HuH-7 (cell line): ENCODE measurements at places on chromosomes 7 and 10.

DNA sequence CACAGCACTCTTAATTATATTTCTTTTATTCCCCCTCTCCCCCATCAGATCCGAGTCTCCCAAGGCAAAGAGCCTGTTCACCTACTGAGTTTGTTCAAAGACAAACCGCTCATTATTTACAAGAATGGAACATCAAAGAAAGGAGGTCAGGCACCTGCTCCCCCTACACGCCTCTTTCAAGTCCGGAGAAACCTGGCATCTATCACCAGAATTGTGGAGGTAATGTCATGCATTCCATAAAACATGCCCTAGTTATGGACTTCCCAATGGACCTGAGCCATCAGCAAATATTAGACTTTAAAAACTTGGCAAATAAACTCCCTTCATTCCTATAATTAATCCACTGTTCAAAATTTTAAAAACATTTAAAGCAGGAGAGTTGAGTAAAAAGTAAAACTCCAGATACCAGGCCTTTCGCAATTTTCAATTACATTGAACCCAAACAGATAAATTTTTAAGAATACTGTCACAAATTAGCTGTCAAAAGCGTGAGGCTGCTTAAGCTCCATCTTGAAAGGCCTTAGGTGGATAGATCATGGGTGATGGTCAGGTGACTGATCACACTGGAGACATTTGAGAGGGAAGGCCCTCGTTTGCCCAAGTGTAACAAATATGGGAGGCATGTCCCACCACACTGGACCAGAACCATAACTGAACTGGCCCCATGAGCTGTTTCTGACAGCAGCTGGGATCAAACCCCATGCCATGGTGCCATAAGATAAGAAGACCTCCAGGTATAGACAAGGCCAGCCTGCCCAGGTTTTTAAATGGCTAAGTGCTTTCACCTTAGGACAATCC is 46.9 kb upstream of the ARL4A start:
- DNase-seq: no peak

DNA sequence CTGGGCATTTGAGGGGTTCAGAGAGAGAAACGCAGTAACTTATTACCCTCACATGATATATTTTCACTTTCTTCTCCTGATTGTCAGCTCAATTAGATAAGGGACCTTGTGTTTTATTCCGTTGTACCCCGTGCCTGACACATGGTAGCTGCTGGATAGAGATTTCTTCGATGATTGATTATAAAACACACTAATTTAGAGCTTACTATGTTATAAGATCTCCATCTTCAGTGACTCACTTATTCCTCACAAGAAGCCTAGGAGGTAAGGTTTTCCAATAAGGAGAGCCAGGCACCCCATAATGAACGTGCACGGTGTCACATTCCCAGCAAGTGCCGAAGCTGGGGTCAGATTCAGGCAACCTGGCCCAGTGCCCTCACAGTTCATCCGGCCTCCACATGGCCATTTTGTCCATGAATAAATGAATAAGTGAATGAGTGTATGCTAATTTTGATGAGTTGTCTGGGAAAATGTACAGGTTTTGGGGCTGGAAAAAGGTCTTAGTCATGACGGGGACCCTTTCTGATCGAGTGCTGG is 138.1 kb upstream of the CDCA7L start:
- no peak for DNase-seq

DNA sequence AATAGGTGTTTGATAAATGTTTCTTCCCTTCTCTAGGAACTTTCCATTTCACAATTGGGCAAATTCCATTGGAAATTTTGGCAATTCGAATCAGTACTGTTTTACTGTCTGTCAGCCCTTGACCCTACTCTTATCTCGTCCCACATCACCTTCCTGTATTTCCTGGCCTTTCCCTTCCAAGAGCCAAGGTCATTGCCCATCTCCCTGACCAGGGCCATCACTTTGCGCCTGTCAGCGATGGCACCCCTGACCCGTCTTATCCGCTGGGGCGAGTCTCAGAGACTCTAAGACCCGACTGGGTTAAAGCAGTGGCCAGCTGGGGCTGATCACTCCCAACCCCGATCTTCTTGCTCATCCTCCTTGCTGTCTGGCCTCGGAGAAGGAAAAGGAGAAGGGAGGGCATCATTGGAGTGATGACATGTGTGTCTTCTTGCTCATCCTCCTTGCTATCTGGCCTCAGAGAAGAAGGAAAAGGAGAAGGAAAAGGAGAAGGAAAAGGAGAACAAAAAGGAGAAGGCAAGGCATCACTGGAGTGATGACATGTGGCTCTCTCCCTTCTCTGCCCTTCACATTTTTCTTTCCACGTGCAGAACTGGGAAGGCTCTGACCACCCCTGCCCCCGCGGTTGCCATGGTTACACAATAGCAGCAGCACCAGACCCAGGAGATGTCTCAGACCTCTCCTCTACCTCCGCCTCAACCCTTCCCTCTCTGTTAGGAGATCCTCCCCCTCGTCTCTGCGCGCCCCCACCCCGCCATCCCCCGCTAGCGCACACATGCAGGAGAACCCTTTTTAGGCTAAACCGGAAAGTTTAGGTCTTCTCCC is 2.0 kb downstream of the SEMA3D start:
- no peak for DNase-seq

- no peak for DNase-seq
These were observed 4.1 kb downstream of the CALU start for GRCh38 chr7:128743112-128743772.
